ENCODE measurements at places on chromosomes 4 and X.

DNA sequence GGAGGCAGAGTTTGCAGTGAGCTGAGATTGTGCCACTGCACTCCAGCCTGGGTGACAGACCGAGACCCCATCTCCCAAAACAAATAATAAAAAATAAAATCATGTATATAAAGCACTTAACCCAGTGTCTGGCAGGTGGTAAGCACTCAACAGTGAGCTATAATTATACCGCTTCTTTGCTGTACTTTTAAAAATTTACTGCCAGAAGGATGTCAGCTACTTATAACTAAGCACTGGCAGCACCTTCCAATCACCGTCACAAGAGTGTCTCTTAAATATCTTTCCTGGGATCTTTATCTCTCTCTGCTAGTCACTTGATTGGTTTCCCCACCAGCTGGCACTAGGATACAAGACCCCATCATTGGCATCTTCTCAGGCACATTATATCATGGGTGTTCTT, 53.9 kb upstream of the DAPP1 start:
- H3K36me3 ChIP-seq, result no peaks in the 10 kb centered on the region
- 0 out of 2 replicates have a peak, but pooled peaks cover 6% of the 10 kb centered on the region for H3K27me3 ChIP-seq

DNA sequence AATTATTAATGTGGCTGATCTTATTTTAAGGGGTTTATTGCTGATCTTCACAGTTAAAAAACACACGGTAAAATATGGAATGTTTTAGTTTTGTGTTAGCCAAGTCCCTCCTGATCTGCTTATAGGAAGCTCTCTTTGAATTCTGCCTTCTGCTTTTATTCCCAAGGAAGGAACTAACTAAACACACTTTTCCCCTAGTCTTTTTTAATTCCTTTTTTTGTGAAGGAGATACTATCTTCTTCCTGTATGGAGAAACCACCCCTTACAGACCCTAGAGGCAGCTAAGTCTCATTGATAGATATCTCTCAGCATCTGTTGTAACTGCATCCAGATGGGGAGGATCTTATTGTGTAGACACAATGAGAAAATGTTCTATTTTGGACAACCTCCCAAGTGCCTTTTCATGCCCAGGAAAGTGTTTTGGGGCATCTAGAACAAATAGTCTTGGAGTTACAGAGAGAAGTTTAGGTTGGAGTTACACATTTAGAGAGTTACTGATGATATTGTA, 64.4 kb downstream of the AFF1 start:
- no peaks in the 10 kb centered on the region for H3K36me3 ChIP-seq
- no peak for DNase-seq
- H3K27ac ChIP-seq, result no peak overlapping the region
- peaks cover 16% of the 10 kb centered on the region for H3K4me1 ChIP-seq
- H3K4me3 ChIP-seq, result no peak overlapping the region
- no peaks in the 10 kb centered on the region for H3K27me3 ChIP-seq

DNA sequence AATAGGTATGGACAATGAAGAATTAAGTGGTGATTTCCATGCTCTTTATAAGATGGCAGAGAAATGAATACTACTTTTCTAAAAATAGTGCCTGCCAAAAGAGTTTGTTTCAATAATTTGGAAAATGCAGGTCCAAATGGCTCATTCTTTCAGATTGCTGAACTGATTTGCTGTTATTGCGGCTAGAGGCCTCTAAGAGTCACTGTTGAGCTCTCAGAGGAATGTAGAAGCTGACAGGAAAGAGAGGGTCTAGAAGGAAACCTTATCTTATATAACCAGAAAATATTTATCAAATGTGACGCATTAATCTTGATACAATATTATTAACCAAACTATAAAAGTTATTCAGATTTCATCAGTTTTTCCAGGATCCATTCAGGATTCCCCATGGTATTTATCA, 65.7 kb upstream of the PAGE1 start:
- H3K4me3 ChIP-seq, result no peak overlapping the region
- H3K36me3 ChIP-seq, result no peaks in the 10 kb centered on the region
- DNase-seq, result peak; percentile 34
- no peaks in the 10 kb centered on the region for H3K4me1 ChIP-seq

GRCh38 chr4:142129931-142130330, 493.5 kb downstream of the IL15 start:
- peaks cover 18% of the 10 kb centered on the region for H3K4me1 ChIP-seq
- peak; percentile 4 for DNase-seq
- H3K4me3 ChIP-seq, result no peak overlapping the region
- H3K27ac ChIP-seq, result no peak overlapping the region

DNA sequence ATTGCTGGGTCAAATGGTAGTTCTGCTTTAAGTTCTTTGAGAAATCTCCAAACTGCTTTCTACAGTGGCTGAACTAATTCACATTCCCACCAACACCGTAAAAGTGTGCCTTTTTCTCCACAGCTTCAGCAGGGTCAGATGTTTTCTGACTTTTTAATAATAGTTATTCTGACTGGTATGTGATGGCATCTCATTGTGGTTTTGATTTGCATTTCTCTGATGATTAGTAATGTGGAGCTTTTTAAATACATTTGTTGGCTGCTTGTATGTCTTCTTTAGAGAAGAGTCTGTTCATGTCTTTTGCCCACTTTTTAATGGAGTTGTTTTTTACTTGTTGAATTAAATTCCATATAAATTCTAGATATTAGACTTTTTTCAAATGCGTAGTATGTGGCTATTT, 257.5 kb upstream of the ANKRD50 start:
- no peaks in the 10 kb centered on the region for H3K27me3 ChIP-seq
- H3K36me3 ChIP-seq, result no peaks in the 10 kb centered on the region
- H3K4me3 ChIP-seq, result no peak overlapping the region
- H3K27ac ChIP-seq, result no peak overlapping the region
- DNase-seq, result peak; percentile 73

DNA sequence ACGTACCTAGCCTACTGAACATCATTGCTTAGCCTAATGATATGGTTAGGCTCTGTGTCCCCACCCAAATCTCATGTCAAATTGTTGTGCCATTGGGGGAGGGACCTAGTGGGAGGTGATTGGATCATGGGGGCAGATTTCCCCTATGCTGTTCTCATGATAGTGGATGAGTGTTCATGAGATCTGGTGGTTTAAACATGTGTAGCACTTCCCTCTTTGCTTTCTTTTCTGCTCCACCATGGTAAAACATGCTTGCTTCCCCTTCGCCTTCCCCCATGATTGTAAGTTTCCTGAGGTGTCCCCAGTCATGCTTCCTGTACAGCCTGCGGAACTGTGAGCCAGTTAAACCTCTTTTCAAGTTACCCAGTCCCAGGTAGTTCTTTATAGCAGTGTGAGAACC, 102.6 kb downstream of the RAPGEF2 start:
- no peaks in the 10 kb centered on the region for H3K36me3 ChIP-seq
- peaks cover 8% of the 10 kb centered on the region for H3K4me1 ChIP-seq
- H3K27me3 ChIP-seq, result no peaks in the 10 kb centered on the region
- no peak overlapping the region for H3K4me3 ChIP-seq

DNA sequence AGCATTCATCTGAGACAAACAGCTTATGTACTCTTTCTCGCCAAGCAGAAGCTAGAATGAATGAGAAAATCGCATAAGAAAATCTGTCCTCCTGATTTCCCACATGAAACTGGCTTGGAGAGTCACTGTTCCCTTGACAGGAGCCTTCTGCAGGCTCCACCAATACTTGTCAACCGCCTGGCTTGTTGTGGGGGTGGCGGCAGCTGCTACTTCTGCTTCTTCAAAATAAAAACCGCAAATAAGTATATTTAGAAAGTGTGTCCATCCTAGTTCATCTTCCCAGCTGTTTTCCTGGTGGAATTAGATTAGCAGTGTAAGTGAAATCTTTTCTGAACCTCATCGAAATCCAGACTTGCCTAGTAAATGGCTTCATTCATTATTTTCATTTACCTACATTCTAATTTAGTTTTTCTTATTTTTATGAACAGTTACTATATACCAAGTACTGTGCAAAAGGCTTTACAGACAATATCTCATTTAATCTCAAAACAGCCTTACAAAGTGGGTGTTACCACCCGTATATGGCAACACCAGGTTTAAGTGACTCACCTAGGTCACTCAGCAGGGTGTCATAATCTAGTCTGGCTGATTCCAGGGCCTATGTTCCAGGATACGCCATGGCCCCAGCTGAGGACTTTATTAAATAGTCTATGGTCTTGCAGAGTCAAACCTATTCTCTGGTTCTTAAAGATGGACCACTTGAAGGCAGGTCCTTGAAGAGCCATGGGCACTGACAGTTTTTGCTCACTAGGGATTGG, 104.6 kb upstream of the IGFBP7 start:
- no peaks in the 10 kb centered on the region for H3K36me3 ChIP-seq
- no peaks in the 10 kb centered on the region for H3K4me1 ChIP-seq
- DNase-seq, result no peak
- no peak overlapping the region for H3K4me3 ChIP-seq

DNA sequence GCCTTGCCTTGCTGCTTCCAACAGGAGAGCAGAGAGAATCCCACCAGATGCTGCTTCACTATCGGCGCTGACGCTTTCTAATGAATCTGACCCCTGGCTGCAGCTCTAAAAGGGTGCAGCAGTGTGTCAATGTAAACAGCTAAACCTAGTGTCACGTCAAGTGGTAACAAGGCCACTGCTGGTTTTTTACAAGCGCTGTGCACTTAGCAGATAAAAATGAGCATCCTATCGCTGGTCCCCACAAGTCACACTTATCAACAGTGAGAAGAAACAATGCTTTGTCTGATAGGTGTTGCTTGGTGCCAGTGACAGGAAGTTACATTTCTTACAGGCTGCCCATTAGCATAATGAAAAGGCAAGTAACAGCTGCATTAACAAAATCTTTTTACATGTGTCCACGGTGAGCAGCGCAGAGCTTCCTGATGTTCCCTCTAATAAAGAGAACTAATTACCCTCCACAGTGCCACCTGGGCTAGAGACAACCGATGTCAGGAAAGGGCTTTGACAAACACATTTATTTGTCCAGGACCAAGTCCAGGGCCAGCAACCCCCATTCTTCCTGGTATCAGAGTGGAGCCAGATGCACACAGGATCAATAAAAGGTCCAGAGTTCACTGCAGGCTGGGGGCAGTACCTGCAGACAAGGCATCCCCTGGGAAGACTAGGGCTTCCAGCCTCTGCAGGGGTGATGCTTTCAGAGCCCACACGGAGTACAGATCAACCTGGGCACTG, 176.0 kb downstream of the MGST2 start:
- H3K36me3 ChIP-seq, result no peaks in the 10 kb centered on the region
- no peak overlapping the region for H3K27ac ChIP-seq
- H3K27me3 ChIP-seq, result no peaks in the 10 kb centered on the region
- DNase-seq, result no peak
- H3K4me1 ChIP-seq, result no peaks in the 10 kb centered on the region

DNA sequence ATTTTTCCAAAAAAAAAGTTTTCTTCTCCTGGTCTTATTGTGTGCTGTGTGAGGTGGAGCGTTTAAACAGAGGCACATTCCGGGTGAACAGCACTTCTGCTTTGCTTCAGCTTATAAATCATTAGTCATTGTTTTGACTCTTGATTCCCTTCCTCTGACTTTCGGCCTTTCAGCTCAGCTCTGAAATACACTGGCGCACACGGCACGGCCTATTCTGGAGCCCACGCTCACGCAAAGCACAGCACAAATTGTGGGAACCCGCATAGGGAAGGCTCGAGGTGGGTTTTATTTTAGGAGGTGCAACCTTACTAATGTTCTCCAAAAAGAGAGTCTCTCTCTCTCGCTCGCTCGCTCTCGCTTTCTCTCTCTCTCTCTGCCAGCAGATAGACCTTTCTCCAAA, 4.0 kb downstream of the POU3F4 start:
- H3K4me3 ChIP-seq, result no peak overlapping the region
- DNase-seq, result no peak
- no peaks in the 10 kb centered on the region for H3K36me3 ChIP-seq
- peaks cover 10% of the 10 kb centered on the region for H3K27me3 ChIP-seq
- H3K27ac ChIP-seq, result no peak overlapping the region

DNA sequence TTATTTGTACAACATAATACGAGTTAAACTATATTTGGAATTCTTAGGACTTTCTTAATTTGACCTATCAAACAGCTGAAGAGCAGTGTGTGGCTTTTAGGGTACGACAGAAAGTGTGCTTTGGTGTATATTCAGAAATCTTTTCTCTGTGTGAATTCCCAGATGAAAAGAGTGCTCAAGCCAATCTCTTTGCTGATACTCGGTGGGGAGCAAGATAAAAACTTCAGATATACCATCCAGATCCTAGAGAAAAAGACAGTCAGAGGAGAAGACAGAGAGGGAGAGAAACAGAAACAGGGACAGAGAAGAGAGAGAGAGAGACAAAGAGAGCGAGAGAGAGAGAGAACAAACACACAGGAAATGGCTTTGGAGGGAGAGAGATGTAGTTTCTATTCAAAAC, 658.3 kb upstream of the CPEB2 start:
- no peak overlapping the region for H3K4me3 ChIP-seq
- DNase-seq, result no peak
- no peak overlapping the region for H3K27ac ChIP-seq
- peaks cover 15% of the 10 kb centered on the region for H3K27me3 ChIP-seq
- H3K4me1 ChIP-seq, result no peaks in the 10 kb centered on the region
- no peaks in the 10 kb centered on the region for H3K36me3 ChIP-seq

GRCh38 chr4:165355900-165356300, 22.9 kb upstream of the CPE start:
- no peaks in the 10 kb centered on the region for H3K27me3 ChIP-seq
- peak; percentile 64 for DNase-seq

GRCh38 chrX:44435047-44435446, 91.6 kb upstream of the EFHC2 start:
- DNase-seq, result no peak
- H3K27ac ChIP-seq, result no peak overlapping the region
- no peak overlapping the region for H3K4me3 ChIP-seq
- H3K4me1 ChIP-seq, result no peaks in the 10 kb centered on the region
- H3K36me3 ChIP-seq, result no peaks in the 10 kb centered on the region

- DNase-seq, result no peak
- no peak overlapping the region for H3K4me3 ChIP-seq
- H3K27me3 ChIP-seq, result no peaks in the 10 kb centered on the region
- no peak overlapping the region for H3K27ac ChIP-seq
These were observed 245.5 kb upstream of the TLL1 start for GRCh38 chr4:165627548-165627947.

DNA sequence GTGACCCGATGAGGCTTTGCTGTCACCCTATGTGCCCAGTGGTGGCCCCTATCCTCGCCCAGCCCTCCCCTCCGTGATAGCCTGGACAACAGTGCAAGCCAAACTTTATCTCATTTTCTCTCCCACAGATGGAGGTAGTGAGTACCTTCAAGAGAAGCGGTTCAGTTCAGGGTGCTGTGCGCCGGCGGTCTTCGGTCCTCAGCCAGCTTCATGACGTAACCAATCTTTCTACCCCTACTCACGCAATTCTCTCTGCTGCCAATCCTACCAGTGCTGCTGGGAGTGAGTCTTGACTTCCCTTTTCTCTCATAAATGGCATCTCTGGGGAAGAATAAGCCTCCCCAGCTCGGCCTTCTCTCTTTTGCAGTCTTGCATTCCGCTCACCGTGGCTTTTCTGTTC, 29.5 kb downstream of the CCNQ start:
- no peak overlapping the region for H3K4me3 ChIP-seq
- no peaks in the 10 kb centered on the region for H3K27me3 ChIP-seq
- DNase-seq, result no peak
- no peak overlapping the region for H3K27ac ChIP-seq
- no peaks in the 10 kb centered on the region for H3K36me3 ChIP-seq
